Stimulated activated CD8-positive, alpha-beta memory T cell treated with anti-CD3 and anti-CD28 coated beads, Interleukin-4, amount 100 ng/mL, for 24 hours (primary cell): ENCODE measurements at places on chromosomes 1 and 21.

DNA sequence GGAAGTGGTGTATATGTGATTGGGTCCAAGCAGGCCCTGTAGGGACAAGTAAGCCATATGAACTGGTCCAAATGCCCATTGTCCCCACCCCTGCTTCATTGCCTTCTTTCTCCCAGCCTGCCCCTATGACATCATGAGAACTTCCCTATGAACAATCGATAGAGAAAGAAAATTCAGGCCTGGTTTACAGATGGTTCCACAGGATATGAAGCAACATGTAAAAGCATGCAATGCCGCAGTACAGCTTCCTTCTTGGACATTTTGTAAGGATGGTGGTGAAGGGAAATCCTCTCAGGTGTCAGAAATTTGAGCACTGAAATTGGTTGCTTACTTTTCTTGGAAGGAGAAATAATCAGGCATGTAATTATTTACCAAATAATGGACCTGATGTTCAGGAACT, 581.7 kb downstream of the MRPL39 start:
- no peak for DNase-seq

DNA sequence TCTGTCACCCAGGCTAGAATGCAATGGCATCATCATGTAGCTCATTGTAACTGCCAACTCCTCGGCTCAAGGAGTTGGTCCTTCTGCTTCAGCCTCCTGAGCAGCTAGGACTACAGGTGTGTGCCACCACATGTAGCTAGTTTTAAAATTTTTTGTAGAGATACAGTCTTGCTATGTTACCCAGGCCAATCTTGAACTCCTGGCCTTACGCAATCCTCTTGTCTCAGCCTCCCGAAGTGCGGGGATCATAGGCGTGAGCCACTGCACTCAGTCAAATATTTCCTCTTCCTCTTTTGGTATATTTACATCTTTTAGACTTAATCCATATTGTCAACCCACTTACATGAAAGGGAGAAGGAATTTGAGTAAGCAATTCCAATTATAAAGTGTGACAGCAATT, 121.1 kb downstream of the EVI5 start:
- no peak for DNase-seq

GRCh38 chr1:71899881-71900280, 382.5 kb downstream of the NEGR1 start:
- DNase-seq, result no peak

DNA sequence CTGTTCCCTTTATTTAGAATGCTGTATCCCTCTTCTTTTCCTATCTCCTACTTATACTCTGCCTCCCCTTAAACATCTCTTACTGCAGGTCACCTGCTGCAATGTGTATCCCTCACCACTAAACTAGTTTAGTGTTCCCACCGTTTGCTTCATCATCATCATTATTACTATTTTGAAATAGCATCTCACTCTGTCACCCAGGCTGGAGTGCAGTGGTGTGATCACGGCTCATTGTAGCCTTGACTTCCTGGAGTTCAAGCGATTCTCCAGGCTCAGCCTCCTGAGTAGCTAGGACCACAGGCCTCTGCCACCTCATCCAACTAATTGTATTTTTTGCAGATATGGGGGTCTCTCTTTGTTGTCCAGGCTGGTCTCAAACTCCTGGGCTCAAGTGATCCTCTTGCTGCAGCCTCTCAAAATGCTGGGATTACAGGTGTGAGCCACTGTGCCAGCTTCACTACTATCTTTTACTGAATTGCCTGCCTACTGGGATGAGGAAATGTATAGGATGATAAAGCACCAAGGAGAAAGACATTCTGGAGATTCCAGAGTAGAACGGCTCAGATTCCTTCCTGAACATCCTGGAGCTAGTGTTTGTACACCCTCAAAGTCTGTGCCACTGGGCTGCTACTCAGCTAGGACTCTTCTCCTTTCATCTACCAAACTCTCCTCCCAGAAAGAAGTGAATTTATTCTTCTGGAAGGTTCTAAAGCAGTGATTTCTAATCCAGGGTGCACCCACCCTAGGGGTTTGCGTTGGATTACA, 8.6 kb upstream of the IFNAR1 start:
- no peak for DNase-seq

DNA sequence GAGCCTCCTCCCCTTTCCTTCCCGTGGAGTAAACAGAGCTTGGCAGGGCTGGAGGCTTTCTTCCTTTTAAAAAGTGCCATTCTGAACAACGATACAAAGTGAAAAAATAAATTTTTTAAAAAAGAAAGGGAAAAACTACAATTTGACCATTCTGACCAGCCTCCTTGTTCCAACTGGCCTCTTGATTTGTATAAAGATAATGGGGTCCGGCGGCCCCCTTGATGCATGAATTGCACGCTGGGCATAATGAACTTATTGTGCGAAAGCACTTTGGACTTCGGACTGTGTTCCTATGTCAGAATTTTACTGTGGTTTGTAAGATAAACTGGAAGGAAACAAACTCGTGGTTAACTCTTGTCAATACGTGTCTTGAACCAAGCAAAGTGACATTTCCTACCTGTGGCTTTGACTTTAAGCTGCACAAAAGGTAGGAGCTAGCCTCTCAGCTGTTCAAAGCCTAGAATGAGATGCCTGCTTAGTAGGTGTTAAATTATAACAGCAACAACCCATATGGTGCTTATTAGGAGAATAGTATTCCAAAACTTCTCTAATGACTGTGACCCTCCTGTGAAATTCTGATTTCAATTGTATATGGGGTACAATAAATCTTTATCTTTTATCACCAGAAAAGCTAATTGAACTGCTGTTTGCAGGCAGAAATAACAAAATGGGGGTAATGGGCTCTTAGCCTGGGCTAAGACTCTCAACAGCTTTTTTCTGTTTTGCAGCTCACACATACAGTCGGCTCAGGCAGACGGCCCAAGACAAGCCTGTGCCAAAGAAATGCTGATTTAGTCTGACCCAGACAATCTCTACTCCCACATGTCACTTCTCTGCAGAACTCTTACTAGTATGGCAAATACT, 9.3 kb downstream of the IRF2BP2 start:
- no peak for DNase-seq

GRCh38 chr1:8903908-8904650, 25.6 kb upstream of the ENO1 start:
- no peak for DNase-seq

GRCh38 chr1:234326497-234327366, 46.5 kb upstream of the COA6 start:
- peak; percentile 40 for DNase-seq

GRCh38 chr1:17745479-17745955, 9.6 kb upstream of the ACTL8 start:
- no peak for DNase-seq

DNA sequence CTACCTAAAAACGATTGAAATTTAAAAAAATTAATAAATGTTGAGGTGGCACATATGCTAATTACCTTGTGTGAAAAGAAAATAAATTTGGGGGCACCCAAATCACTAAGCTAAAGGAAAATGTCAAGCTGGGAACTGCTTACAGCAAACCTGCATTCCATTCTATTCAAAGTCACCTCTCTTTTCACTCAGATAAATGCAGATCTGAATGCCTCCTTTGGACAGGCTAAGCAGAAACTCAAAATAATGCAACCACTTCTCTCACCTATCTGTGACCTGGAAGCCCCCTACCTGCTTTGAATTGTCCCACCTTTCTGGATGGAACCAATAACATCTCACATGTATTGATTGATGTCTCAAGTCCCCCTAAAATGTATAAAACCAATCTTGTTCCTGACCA, 628.7 kb downstream of the AMY1C start:
- no peak for DNase-seq

DNA sequence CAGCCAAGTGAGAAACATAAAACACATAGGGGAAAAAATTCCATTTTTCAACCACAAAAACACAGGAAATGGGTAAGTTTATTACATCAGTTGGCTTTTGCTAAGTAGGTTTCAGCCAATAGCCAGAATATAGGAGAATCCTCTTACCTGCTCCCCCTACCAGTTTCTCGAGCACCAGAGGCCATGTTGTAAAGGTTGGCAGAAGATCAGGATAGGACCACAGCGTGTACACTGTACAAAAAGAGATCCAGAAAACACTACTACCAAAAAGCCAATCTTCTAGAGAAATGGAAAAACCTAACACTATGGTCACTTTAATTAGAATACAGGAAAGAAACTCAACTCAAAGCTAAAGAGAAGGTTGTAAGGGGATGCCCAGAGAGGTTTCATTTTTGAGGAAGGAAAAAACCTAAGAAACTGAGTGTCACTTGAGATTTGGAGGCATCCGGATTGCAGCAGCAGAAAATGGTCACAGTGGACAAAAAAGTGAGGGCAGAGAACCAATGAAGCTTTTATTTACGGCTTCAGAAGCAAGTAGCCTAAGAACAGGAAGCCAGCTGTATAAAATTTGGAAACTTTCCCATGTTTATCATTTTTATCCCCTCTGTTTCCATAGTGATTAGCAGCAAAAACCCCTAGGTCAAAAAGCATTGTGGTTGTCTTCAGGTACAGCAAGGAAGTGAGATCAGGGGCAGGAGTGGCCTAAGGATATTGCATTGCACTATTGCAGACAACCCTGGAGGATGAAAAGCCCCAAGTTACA, 2.9 kb downstream of the EIF2D start:
- no peak for DNase-seq

DNA sequence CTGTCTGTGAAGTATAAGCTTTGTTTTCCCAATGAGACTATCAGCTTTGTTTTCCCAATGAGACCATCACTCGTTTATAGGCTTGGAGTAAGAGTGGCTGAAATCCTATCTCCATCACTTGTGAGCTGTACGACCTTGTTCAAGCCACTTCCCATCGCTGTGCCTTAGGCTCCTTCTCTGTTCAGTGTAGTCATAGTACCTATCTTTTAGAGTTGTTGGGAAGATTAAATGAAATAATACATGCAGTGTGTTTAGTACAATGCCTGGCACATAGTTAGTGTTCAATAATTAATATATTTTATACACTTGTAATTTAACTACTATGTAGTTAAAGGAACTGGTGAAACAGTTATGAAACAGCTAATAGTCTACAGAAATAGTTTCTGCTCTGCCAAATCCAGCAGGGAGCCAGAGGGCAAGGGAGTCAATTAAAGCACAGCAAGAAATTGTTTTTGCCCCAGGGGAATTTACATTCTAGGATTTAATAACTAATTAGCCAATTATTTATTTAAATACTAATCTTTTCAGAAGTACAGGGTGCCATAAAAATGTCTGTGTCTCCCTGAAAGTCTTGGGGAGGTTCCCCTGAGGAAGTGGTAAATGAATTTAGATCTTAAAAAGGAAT, 139.3 kb upstream of the HMCN1 start:
- DNase-seq, result no peak

DNA sequence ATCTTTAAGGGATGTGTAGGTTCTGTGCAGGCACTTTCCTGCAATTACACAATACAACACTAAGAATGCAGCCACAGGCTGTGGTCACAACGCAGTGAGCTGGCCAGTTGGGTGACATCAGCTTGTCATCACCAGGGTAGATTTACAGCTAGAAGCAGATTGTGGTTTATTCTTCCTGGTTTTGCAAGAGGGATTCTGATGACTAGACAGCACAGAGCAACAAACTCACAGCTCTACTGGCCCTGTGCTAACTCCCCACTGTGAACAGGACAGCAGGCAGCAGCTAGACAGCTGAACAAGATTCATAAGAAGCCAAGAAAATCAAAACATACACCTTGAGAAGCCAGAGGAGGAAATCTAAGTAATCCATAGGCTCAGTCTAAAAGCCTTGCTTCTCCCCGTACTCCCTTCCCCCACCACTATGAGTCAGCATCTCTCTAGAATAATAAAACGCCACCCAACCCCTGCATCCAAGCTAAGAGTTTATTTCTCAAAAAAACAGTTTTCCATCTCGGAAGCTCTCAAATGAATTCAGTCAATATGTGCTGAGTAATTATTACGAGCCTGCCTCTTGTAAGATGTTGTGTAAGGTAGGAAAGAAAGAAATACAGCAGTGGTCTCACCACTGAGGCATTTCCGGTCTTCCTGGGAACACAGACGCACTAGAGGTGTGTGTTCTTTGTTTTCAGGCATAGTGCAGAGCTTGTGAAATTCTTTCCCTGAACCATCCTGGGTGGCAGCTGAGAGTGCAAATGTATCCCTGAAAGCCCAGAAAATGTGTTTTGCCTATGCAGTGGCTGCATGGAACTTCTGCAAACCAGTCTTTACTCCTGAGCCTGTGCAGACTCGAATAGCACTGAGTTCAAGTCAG, 162.8 kb downstream of the NTPCR start:
- DNase-seq, result no peak

GRCh38 chr1:145995964-145996432, 381 bp downstream of the TXNIP start:
- no peak for DNase-seq

DNA sequence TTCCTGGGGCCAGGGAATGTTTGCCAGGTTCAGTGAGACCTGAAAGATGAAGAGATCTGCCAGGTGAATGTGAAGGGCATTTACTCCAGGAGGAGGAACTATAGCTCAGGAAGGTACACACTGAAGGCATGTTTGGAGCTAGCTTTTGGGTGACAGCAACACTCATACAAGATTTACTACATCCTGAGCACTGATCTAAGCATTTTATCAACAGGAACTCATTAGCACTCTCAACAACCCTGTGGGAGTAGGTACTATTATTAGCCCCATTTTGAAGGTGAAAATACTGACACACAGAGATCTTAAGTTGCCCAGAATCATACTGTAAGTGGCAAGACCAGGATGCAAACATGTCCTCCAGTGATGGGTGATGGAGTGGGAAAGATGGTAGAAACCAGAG, 6.7 kb downstream of the GADD45A start:
- DNase-seq, result no peak

DNA sequence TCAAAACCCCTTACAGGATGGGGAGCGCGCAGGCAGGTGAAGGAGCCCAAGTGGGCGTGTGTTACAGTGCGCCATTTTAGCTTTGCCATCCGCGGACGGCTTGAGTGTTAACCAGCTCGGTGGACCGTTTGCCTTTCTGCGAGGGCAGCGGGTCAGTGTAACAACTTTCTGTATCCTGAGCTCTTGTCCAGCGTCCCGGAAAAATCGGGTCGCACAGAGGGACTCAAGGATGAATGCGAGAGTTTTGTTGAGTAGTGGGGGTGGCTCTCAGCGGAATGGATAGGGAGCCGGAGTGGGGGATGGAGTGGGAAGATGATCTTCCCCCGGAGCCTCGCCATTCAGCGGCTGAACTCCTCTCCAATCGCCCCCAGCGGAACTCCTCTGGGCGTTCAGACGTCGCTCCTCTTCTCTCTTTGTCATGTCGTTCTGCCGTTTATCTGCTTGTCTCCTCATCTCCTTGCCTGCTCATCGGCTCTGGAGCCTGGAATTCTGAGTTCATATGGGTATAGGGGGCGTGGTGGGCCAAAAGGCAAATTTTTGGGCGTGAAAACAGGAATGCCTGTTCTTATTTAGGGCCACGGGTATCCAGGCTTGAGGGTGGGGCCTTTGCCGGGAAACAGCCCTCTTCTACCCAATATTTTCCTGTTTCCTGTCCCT, 295.4 kb downstream of the CTH start:
- no peak for DNase-seq

GRCh38 chr1:116320874-116321273, 52.2 kb upstream of the ATP1A1 start:
- DNase-seq, result no peak

- DNase-seq, result no peak
Observed at GRCh38 chr1:8641377-8641997, 176.0 kb downstream of the RERE start.

DNA sequence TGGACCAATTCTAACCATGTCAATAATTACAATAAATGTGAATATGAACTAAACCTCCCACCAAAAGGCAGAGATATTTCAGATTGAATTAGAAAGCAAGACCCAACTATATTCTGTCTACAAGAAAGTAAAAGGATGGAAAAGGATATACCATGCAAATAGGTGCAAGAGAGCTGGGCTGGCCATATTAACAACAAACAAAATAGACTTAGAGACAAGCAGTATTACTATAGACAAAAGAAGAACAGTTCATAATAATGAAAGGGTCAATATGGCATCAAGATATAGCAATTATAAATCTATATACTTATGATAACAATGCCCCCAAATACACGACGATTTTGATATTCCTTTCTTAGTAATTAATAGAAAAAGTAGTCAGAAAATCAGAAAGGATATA, 67.3 kb upstream of the IFFO2 start:
- no peak for DNase-seq
